ENCODE measurements at places on chromosomes 12 and 14.

DNA sequence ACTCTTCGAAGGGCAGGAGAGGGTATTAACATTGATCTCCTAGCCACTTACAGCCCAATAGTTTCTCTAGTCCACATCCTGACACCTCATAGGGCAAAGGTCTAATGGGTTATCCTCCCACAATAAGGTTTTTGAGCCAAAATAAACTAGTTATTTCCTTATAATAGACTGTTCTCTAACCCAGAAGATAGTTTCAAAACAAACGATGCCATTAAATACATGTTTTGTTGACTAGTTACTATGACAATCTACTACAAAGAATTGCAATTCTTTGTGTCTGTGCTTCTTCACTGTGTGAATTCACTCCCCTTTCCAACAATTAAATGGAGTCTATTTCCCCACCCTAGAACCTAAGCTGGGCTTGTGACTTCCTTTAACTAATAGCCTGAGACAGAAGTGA, 6.4 kb upstream of the ACTR10 start:
- peak; percentile 29 for DNase-seq

- DNase-seq, result no peak
Measured at GRCh38 chr14:95233702-95234241, 76.4 kb upstream of the DICER1 start.

- no peak for DNase-seq
Measured at GRCh38 chr14:100252684-100253083, 13.7 kb downstream of the YY1 start.

DNA sequence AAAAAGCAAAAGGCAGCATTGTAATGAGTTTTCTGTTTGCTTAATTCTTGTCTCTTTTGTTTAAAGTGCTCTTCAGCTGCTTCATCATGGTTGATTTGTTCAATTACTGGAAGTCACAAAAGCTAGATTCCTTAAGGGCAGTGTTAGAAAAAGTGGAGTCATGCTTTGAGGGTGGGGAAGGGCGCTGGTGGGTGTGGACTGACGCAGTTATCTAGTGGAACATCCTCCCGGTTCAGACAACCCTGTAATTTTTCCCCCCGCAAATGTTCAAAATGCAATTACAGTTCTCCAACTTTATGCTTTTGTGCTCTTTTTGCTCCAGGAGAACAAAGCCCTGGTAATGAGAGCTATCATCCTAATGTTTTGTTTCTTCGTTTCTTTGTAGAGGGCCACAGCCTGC, 2.1 kb downstream of the AKAP6 start:
- peak; percentile 88 for DNase-seq

DNA sequence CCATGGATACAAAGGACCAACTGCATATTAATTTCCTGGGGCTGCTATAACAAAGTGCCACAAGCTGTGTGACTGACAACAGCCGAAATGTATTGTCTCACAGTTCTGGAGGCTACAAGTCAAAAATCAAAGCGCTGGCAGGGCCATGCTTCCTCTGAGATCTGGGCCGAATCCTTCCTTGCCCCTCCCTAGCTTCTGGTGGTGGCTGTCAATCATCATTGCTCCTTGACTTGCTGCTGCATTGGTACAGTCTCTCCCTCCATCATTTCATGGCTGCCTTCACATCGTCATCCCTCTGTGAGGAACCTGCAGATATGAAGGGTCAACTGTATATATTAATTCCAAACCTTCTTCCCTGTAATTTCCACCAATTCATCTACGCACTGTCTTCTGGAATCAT, 118.3 kb downstream of the EXOC5 start:
- DNase-seq, result no peak

DNA sequence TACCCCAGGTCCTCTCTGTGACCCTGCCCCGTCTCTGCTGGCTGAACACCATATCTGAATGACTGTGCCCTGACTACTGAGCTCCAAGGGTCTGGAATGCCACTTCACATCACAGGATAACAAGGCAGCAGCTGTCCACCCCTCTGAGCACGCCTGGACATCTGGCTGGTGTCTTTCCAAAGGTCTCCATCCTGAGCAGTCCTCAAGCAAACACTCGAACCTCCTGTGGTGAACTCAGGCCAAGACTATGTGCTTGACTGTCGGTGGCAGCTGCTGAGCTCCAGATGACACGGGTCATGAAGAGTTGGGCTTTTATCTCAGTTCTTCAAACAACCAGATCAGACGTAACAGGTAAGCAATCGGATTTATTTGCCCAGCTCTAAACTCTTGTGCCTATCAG, 117.2 kb upstream of the BCL2L14 start:
- DNase-seq, result no peak

Data from foreskin melanocyte (primary cell).